Femur (tissue), 1 donor: ENCODE measurements at places on chromosomes 5 and 9.

DNA sequence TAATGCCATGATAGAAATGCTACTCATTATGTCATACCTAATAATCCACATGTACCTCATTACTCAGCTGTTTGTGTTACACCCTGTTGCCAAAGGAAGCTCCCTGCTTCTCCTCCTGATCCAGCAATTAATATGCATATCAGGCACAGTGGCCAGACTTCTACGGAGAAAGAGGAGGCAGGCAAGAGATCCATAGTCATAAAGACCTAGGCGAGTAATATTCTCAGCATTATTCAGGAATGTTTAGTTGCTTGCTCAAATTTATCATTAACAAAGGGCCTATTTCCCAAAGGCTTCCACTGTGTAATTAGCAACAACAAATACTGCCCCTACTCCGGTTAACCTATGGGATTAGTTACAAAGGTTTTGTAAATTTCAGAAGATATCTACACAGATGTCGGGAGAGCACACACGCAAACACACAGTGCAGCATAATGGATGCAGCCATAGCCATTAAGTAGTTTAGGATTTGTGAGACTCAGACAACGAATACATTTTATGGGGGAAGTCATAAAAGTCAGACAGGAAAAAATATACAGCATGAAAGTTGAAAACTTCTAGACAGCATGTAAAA, 192.6 kb downstream of the EFNA5 start:
- DNase-seq = no peak

DNA sequence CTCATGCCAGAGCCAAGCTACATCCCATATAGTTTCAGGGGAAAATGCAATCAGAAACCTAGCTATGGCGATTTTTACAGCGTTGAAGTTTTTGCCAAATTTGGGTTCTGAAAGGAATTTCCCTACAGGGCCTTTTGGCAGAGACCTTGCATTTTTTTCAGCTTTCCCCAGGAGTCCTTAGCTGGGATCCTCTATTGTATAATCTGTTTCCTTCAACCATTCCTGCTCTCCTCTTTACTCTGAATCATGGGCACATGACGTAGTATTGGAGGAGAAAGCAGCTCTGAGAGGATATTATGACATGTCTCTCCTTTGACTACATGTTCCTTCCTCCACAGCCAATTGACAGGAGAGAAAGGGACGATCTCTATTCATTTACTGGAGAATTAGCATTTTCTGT, 118.5 kb upstream of the ERCC6L2 start:
- no peak for DNase-seq

- DNase-seq = no peak
Observed at GRCh38 chr5:81762401-81762800, 11.5 kb upstream of the SSBP2 start.

- no peak for DNase-seq
Observed at GRCh38 chr9:104091708-104092107, 2.4 kb upstream of the SMC2 start.

DNA sequence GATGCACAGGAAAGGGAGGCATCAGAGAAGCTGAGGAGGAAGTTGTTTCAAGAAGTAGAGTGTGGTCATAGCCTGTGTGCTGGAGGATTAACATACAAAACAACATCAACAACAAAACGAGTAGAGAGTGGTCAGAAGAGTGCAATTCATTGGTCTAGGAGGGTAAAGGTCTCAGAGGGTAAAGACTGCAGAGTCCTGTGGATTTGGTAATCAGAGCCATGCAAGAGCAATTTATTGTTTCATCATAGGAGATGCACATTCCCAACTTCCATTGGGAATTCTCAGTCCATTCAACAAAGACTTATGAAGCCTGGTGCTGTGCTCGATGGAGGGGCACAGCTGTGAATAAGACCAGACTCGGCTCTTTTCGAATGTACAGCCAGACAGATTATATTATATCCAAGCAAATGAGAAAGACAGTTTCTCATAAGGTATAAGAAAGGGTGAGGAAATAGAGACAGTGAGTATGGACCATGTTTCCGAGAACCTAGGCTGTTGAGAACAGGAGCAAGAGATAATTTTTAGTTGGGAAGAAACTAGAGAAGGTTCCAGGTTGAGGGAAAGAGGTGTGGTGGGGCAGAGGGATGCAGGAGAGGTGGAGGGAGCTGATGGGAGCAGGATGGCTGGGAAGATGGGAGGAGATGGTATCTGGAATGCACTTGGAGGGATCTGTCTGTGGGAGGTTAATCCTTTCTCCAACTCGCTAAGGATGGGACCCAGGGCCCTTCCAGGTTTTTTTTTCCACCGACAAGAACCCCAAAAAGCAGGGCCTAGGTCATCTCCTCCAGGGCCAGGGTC, 7.9 kb upstream of the MYORG start:
- DNase-seq = no peak

- no peak for DNase-seq
Observed at GRCh38 chr9:37719526-37719925, 34.1 kb upstream of the TRMT10B start.

- DNase-seq = no peak
Observed at GRCh38 chr9:90616806-90617205, 25.8 kb downstream of the DIRAS2 start.

GRCh38 chr5:80607832-80608231, 37.8 kb upstream of the ANKRD34B start:
- DNase-seq = no peak

- peak; percentile 21 for DNase-seq
Observed at GRCh38 chr5:35651002-35651756, 33.5 kb downstream of the SPEF2 start.

- no peak for DNase-seq
Observed at GRCh38 chr9:86687788-86688187, 259.5 kb downstream of the GAS1 start.

GRCh38 chr9:36928670-36929349, 105.3 kb downstream of the PAX5 start:
- DNase-seq = no peak

DNA sequence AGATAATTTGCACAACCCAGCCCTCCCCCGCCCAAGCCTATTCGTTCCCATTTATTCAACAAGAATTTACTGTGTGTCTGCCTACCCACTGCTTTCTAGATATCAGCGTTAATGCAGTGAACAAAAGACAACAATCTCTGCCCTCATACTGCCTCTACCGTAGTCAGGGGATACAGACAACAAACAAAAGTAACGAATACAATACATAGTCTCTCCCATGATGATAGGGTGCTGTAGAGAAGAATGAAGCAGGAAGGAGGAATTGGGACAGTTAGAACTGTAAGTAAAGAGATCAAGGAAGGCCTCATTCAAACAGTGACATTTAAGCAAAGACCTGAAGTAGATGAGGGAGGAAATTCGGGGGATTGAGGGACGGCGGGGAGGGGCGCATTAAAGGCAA, 1.7 kb downstream of the GFM2 start:
- no peak for DNase-seq

- no peak for DNase-seq
Observed at GRCh38 chr5:171288066-171288465, 21.0 kb upstream of the TLX3 start.

DNA sequence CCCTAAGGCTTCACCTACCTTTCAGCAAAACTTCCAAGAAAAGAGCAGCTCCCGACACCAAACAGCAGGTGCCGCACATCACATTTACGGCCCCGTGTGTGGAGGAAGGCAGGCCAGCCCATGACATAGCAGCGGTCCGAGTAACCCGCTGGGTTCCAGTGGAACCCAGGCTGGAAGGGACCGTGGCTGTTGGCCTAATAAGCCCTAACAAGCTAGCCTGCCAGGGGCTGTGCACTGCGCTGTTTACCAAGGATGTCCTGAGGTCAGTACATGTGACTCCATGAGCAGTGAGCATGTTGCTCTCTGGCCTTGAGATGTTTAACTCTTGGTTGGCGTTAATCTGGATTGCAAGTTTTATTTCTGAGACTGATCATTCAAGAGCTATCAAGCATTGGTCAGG, 131.5 kb downstream of the FSTL4 start:
- DNase-seq = no peak

DNA sequence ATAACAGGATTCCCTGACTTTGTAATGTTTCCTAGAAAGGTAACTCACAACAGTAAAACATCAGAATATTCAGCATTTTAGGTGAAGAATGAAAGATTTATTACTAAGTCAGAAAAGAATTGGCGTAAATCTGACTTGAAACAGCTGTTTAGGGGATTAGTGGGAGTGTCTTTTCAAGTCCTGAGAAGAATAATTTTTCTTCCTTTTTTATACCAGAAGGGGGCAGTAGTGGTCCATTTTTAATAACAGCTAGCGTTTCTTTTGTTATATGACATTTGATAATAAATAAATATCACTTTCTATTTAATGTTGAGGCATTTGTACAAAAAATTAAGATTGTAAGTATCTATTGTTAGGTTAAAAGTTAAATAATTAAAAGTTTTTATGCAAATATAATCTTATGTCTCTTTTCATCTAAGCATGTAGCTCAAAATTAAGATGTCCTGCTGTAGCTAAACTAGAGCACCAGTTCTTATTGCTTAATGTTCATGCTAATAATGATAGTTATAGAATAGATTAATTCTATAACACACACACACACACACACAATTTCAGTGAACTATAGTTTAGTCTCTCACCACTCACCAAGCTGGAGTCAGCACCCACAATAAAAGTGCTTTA, 258.7 kb upstream of the ARRDC3 start:
- no peak for DNase-seq

DNA sequence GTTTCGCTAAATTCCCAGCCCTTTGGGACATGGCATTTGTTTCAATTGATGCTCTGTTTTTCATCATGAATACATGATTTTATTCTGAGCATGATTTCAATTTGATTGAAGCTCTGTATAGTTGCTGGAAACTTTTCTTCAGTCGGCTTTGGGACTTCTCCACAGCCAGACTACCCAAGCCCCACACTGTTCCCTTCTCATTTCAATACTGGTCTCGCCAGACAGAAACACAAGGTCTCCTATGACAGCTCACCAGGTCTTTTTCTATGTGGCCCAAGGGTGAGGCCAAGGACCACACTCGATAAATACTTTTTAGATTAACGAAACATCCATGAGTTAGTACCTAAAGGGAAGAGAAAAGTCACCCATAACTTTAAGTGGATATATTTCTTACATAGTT, 132.2 kb downstream of the ARL15 start:
- DNase-seq = no peak

- no peak for DNase-seq
Observed at GRCh38 chr5:14321936-14322335, 178.8 kb downstream of the TRIO start.
